LHCN-M2 (cell line): ENCODE measurements at places on chromosomes 2 and 18. TPM values are rescaled to one million over a fixed set of nuclear protein-coding genes. Genes with fewer than 3 reads are reported as not detected.

DNA sequence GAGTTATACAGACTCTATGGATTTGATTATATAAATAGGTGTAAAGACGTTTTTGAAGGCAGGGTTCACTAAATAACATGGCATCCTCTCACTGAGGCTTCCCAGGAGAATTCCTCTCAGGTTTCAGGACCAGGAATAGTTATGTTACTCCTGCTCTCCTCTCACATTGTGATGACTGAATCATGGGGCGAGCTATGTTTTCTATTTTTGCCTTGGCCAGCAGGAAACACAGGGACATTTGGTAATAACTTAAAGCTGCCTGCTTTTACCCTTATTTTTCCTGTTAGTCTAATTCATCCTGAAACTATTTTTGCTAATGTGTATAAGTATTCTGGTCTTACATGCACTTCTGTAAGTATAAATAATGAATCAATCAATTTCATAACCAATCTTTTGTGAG is 115.3 kb upstream of the ITGB6 start:
- DNase-seq, result peak; percentile 79

DNA sequence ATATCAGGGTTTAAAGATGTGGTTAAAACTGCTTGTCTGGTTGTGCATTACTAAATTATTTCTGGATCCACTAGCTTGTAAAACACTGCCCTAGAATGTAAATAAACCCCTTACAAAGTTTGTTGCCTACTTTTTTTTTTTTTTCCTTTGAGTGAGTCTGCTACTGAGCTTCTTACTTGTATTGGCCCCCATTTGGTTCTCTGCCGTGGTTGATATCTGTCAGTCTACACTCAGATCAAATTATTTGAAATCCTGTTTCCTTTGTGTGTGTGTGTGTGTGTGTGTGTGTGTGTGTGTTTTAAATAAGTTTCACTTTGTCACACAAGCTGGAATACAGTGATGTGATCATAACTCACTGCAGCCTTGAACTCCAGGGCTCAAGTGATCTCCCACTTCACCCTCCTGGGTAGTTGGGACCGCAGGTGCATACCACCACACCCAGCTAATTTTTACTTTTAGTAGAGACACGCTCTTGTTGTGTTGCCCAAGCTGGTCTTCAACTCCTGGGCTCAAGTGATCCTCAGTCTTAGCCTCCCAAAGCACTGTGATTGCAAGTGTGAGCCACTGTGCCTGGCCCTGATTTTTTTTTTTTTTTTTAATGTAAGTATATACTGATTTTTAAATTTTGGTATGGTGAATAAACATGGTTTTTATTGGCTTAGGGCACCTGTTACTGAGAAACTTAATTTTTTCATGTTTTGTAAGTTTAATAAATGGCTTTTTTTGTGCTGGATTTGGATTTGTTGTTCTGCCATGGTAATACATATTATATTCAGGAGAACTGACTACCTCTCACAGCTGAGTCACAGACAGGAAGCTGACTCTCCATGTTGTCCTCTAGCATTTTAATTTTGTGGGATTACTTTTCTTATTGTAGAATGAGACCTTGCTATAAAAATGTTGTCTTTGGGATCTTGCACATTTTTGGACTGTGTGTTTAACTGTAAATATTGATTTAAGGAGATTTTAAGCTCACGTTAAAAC is 48.5 kb downstream of the MAP4K4 start:
- peak; percentile 74 for DNase-seq

DNA sequence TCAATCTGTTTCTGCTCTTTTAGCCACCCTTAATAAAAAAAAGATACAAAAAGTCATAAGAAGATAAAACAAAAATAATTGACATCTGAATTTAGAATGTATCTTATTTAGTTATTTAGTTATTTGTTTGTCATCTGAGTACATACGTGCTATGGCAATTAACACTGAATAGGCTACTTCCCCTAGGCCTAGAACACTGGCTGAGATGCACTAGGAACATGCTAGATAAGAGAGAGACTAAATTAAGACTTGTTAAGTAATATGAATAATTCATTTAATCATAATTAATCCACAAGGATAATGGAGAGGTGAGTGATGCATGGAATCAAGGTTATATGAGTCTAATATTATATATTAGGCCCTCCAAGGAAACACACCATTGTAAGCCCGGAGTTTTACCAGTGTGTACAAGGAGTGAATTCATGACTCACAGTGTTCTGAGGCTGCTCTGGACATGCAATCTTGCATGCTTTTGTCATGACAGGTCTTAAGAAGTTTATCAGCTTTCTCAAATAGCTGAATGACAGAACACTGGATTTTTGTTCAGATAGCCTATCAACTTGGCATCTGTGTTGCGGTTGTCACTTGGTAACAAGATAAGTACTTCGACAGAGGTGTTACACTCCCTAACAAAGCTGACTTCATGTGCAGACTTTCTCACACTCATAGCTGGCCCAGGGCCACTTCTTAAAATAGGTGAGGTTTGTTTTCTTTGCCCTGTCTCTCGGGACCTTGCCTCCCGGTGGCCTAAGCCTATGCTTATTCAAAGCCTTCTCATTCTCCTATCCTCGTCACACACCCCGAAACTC is 5.0 kb upstream of the SERPINB2 start:
- DNase-seq, result peak; percentile 95

- DNase-seq, result no peak
Observed at GRCh38 chr18:67574749-67575148, 58.2 kb upstream of the DSEL start.

ALPP gene
- not detected in 2 replicates for total RNA-seq

HNMT gene
- total RNA-seq, result 45.6 and 55.7 TPM in 2 replicates

FSHR gene
- total RNA-seq, result not detected in 2 replicates

CKAP2L gene
- 23.9 and 33.2 TPM in 2 replicates for total RNA-seq

- no peak for DNase-seq
Observed at GRCh38 chr18:39329496-39330275, 1764.1 kb upstream of the CELF4 start.

GRCh38 chr2:122328816-122329215 is 573.4 kb downstream of the TSN start:
- no peak for DNase-seq

- peak; percentile 56 for DNase-seq
Observed at GRCh38 chr2:173354582-173355131, at the start of gene CDCA7. Gene CDCA7, plus strand, starts transcription at chr2:173354872. Its CDS starts 92 bp downstream, at chr2:173354964.

TUBA4B gene
- not detected in 2 replicates for total RNA-seq

DNA sequence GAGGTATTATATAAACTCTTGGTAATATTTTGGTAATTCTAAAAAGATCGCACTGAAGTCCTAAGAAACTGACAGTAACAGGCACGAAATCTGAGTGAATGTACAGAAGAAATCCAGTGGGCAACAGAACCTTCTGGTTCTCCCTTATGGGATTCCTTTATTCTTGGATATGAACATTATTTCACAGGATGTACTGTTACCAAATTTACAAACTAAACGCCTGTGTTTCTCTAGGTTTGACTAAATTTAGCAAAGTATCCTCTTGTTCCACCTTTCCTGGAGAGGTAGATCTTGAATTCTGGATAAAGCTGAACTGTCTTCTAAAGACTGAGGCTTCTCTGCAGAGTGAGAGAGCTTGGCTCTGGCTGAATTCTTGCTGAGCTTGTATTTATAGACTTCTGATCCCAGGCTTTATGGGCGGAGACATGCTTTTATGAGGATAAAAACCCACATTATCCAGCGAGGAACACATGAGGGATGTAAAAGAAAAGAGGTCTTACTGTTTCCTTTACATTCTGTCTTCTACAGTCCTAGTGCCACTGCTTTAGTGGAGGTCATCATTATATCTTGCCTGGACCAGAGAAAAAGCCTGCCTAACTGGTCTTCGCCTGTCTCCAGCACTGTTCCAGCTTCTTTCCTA is 220.8 kb downstream of the CDH2 start:
- DNase-seq, result no peak

INHBB gene
- total RNA-seq, result 0.26 and 0.46 TPM in 2 replicates

DNA sequence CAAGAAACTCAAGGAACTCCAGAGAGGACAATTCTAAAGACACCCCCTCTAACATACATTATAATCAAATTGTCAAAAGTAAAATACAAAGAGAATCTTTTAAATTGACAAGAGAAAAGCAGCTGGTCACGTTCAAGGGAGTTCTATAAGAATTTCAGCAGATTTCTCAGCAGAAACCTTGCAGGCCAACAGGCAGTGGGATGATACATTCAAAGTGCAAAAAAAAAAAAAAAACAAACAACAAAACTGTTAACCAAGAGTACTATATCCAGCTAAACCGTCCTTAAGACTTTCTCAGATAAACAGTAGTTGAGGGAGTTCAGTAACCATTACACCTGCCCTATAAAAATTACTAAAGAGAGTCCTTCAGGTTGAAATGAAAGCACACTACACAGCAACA is 33.9 kb downstream of the CCDC138 start:
- no peak for DNase-seq

DNA sequence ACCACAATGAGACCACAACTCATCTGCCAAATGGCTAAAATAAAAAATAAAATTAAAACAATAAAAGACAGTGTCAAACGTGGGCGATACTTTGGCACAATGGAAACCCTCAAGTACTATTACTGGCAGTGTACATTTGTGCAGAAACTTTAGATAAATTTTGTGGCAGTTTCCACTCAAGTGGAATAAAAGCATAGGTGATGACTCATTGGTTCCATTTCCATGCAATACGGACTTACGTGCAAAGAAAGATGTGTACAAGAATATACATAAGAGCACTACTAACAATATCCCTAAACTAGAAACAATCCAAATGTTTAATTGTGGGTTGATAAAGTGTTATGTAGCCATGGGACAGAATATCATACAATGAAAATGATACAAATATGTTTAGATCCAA is 259.0 kb upstream of the HNMT start:
- DNase-seq, result no peak

DNA sequence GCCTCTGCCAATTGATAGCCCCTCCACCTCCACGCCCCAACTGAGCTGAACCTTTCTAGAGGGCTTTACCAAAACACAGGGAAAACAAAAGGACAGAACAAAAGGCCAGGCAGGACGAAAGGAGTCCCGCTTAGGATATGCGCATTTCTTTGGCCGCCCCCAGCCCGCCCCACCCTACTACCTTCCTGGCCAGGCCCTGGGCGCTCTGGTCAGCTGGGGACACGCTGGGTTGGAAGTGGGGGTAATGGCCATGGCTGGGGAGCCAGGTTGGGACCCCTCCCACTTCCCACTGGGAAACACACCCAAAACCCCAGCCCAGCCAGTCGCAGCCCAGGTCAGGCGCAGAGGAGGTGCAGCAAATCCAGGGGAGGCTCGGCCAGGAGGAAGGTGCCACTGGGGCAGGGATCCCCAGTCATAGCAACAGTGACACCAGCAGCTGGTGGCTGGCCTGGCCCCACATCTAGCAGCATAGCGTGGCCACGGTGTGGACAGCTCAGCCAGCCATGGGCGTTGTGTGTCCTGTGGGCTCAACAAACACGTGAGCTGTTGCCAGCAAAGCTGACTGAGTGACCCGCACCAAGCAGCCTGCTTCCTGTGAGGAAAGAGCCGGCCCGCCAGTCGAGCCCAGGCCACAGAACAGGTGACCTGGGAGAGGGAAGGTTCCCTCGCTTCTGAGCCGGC is 24.6 kb upstream of the B3GNT7 start:
- DNase-seq, result no peak

SERPINB13 gene
- not detected in 2 replicates for total RNA-seq

B3GNT7 gene
- not detected in 2 replicates for total RNA-seq

DNA sequence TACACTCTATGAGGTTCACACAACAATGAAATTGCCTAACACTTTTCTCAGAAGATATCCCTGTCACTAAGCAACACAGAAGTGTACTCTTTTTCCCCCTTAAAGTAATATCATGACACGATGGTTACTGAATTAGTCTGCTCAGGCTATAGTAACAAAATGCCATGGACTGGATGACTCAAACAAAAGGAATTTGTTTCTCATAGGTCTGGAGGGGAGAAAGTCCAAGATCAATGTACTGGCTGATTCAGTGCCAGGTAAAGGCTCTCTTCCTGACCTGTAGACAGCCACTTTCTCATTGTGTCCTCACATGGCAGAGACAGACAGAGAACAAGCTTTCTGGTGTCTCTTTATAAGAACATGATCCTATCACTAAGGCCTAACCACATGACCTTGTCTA is 211.9 kb downstream of the RBM43 start:
- DNase-seq, result peak; percentile 55

AKAIN1 gene
- not detected in 2 replicates for total RNA-seq

DNA sequence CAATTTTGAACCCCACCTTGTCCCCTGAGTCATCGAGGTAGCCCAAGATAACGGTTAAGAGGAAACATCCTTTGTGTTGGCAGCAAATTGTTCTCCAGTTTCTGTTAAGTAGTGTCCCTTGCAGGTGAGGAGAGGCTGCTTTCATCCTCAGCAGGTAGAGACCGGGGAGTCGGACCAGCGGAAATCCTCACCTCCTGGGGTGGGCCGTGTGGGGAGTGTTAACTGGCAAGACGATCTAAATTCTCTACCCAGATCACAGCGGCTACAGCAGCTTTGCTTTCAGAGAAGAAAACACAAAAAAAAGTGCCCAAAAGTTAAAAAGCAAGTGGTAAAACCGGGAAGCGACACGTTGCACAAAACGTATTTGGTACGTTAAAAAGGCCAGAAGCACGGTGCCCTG is 63.2 kb downstream of the ADI1 start:
- DNase-seq, result no peak

- peak; percentile 63 for DNase-seq
Observed at GRCh38 chr2:37324536-37324785, 172 bp downstream of the PRKD3 start.

GRCh38 chr2:241867776-241868420 is 1.6 kb upstream of the RTP5 start:
- no peak for DNase-seq

DNA sequence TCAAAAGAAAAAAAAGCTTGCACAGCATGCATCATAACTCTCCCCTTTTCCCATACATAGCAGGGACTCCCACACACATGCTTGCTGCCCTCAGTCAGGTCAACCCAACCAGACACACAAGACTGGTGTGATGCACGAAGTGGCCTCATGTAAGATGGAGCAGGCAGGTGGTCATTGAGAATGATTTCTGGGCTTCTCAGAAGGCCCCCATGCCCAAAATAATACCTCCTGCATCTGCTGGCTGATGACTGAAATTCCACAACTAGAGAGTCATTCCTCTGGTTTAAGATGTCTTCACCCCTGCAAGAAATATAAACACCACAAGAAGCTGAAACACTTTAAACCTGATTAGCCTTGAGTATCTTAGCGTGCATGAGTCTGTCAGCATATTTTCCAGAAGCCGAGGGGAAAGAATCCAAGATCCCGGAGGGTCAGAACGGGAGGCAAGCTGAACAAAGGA is 131.1 kb downstream of the AFF3 start:
- DNase-seq, result peak; percentile 1

DNA sequence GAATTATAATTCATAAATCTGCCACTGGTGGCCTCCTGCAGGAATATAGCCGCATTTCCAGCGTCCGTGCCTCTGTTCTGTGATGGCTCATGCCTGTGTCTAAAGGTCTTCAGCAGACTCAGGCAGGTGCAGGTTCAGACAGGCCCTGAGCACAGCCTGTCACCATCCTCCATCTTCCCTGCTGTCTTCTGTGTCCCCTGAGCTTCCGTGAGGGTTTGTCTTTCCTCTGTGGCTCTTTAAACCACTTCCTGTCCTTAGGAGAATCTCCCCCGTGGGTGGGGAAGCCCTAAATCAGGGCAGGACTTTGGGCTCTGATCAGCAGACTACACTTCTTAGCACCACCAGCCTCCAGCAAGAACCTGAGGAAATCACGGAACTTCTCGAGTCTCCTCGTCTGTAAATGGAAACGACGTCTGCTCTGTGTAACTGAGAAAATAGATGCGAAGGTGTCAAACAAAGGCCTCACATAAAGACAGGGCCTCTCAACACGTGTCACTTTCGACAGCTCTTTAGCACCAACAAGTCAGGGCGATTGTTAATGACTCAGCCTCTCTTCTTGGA is 24.1 kb upstream of the NFATC1 start:
- no peak for DNase-seq

LYPD6 gene
- 14.0 and 16.6 TPM in 2 replicates for total RNA-seq
